ENCODE measurements at places on chromosomes 3 and 15.

GRCh38 chr15:75606711-75607699, 18.5 kb downstream of the SNUPN start:
- DNase-seq, result no peak

DNA sequence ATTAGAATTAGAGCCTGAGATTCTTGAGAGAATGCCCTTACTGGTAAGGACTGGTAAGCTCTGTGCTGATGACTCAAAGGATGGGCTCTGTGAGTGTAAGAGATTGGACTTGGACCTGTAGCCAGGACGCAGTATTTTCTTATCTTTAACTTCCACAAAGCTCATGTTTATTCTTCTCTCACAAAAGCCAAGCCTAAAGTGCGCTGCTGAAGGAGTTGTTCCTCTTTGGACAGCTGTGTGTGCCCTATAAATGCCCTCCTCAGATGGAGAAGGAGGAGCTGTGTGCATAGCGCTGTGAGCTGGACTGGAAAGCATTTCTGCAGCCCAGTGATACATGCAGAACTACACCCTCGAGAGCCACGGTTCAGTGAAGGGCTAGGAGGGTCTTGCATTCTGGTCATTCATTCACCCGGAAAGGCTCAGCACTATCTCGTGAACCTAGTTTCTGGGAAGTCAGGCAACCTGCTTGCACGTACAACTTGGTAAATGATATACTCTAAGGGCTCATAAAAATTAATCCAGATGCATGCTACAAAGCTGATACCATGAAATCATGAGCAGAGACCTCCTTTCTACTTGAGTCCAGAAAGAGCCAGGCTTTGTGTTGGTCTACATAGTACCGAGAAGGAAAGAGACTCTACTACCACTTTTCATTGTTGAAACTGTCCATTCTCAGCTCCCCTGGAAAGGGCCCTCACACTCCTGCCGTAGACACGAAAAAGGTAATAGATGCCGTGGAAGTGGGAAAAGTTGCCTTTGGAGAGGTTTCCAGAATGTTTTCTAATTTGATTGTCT, 103.0 kb upstream of the TBL1XR1 start:
- no peak for DNase-seq

- DNase-seq, result no peak
Observed at GRCh38 chr3:182491577-182491976, 301.7 kb upstream of the ATP11B start.

DNA sequence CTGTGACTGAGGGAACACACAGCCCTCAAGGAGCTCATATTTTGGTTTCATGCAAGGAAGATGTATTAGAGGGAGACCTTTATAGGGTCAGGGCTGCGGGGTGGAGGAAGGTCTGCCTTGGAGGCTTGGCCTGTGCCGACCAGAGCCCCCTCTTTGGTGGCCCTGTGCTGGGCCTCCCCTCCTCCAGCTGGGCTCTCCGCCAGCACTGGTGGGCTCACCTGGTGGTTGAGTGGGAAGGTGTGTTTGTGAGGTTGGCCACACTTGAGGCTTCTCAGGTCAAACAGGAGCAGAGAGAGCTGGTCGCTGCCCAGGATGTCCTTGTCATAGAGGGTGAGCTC, 2.6 kb downstream of the PLA2G4F start:
- no peak for DNase-seq

DNA sequence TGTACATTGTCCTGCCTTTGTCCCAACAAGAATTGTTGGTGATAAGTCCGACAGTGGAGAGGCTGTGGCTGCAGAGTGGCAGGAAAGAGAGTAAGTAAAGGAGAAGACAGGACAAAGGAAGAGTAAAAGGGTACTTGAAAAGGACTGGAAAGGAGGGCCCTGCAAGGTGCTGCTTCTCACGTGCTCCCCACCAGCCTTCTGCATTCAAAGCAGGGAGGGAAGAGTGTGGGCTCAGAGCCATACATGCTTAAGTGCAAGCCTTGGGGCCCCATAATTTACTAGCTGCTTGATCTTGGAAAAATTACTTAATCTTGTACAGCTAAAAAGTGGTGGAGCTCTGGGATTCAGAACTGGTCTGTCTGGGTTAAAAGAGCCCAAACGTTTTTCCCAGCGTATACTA, 29.9 kb downstream of the MME start:
- no peak for DNase-seq

DNA sequence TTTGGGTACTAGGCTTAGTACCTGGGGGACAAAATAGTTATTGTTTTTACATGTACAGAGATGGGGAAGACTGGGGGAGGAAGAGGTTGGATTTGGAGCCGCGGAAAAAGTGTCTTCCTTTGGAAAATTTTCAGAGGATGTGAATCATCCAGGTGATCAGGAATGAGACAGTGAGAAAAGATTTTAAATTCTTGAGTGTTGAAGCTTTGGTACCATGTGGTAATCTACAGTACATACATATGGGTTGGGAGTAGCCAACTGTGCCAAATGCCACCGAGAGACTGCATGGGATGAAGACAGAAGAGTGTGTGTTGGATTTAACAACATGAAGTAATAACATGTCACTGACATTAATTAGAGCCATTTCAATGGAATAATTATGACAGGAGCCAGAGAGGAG, 1238.2 kb downstream of the ROBO1 start:
- no peak for DNase-seq

- DNase-seq, result no peak
Observed at GRCh38 chr3:120441776-120442175, 9.0 kb downstream of the FSTL1 start.

DNA sequence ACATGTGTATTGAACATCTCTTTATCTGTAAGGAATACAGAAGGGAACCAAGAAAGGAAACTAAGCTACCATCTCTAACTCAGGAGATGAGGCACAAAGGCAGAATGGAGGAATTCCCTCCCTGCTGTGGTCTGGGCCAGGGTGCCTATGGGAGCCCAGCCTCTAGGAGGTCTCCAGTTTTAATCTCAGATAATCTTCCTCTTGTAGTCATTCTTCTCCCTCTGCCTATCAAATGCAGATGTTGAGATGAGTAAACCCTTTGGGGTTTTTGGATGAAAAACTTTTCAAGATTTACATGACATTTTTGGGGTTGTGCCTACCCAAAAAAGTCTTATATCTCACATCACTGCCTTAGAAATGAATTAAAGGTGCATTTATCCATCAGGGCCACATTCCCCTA, 23.3 kb downstream of the SCG5 start:
- no peak for DNase-seq

DNA sequence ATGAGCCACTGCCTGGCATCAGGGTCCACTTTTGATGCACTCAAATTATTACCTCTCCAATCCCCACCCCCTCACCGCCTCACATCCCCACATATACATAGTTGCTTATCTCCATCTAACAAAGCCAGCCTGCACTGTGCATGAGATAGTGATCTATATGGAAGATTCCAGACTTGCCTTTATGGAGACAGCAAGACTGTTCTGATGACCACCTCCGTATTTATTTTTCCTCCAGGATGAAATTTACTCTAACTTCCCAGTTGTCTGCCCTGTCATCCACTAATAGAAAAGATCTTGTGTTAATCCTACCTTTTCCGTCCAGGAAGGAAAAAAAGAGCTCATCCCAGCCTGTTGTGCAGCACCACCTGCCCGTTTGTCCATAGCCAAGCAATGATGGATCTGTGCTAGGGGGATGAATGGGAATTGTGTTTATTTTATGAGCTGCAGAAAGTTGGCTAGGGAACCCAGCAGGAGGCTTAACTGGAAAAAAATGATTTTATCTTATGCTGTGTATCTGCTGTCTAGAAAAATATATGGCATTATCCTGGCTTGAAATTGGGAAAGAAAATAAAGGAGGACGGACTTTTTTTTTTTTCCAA, 114.5 kb downstream of the CD47 start:
- DNase-seq, result no peak
